HuH-7.5 (cell line): ENCODE measurements at places on chromosomes 4 and X.

- DNase-seq, result no peak
Measured at GRCh38 chr4:168051526-168051925, 40.8 kb upstream of the ANXA10 start.

DNA sequence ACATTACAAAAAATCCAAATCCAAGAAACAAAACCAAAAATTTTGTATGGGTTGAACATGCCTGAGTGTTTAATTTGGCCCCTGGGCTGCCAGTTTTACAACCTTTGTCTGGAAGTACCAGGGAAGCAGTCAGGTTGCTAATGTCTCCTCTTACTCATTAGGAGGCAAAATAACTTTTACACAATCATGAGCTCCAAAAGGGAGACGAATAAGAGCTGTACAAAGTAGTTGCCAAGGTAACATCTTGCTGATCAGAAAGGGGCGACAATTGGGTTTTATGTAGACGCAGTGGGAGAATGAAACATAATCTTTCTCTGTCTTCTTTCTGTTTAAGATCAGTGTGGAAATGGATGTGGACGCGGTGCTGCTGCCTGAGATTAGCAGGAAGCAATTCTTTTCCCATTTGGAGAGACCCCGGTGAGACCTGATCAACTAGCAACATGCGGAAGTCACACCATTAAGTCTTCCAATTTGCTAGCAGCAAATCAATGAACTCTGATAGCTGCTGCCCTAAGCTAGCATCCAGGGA is 90.7 kb upstream of the IGFBP7 start:
- no peak for DNase-seq

DNA sequence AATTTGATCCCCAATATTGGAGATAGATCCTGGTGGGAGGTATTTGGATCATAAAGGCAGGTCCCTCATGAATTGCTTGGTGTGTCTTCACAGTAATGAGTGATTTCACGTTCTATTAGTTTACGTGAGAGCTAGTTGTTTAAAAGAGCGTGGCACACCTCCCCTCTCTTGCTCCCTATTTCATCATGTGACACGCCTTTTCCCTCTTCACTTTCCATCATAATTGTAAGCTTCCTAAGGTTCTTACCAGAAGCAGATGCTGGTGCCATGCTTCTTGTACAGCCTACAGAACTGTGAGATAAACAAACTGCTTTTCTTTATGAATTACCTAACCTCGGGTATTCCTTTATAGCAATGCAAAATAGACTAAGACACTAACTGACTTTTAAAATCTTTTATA is 34.0 kb upstream of the FMR1 start:
- DNase-seq, result no peak

GRCh38 chrX:12249997-12250396 is 111.7 kb downstream of the FRMPD4 start:
- DNase-seq, result no peak

- DNase-seq, result no peak
Measured at GRCh38 chrX:41522081-41522480, 74.9 kb downstream of the NYX start.

- no peak for DNase-seq
Measured at GRCh38 chr4:77232653-77233052, 75.6 kb downstream of the CCNG2 start.

GRCh38 chrX:111886678-111887077 is 10.7 kb downstream of the TRPC5OS start:
- no peak for DNase-seq

DNA sequence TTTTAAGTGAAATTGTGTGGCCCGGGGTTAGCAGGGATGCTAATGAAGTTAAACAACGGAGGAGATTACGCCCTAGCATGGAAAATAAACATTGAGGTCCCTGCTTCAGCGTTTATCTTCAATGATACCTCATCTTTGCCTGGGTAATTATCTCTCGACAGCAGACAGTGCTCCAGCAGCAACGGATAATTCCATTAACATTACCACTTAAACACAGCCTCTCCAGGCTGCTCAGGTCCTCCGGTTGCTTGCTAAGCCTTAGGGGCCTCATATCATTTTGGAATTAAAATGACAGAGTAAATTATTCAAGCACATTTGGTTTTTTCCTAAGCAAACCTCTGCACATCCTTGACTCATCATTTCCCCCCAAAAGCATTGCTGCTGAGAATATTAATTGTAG is 281.5 kb upstream of the KLF3 start:
- DNase-seq, result no peak
